ENCODE measurements at places on chromosomes 4 and X.

DNA sequence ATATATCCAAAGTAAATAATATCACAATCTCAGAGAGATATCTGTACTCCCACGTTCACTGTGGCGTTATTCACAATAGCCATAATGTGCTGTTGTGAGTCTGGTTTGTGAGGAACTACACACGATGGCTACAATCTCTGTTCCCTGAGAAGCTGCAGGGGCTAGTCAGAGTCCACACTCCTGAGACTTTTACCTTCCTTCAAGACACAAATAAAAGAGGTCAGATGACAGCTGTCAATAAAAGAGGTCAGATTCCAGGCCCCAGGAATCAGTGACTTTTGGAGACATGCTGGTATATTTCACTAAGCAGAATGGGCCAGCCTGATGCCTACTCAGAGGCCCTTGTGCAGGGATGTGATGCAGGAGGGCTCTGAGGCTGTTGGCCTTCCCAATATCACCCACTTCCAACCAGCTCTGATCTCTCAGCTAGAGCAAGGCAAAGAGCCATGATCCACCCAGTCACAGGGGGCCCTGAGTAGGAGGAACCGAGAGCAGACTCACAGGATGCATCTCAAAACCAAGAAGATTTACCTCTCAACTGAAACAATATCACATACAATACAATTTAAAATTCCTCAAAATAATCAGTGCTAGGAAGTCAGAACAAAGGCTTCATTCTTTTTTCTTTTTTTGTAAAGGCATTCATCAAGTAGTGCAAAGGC lies 13.8 kb downstream of the FRYL start:
- DNase-seq = no peak

GRCh38 chr4:5988086-5988845 lies 30.0 kb downstream of the C4orf50 start:
- DNase-seq = no peak

DNA sequence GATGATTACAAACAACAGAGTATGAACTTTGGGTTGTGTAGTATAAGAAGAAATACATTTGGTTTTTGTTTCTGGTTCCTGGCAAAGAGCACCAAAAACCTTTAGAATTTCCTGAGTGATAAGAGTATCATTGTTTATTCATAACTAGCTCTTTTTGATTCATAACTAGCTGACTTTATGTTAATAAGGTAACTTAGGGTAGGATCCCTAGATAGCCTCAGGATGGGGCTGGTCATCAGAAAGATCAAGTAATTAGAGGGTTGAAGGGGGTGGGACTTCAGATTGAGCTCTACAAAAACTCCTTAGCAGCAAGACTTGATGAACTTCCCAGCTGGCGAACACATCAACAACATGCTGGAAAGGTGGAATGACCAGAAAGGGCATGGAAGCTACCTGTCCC lies 166.5 kb downstream of the SCFD2 start:
- peak; percentile 13 for DNase-seq

DNA sequence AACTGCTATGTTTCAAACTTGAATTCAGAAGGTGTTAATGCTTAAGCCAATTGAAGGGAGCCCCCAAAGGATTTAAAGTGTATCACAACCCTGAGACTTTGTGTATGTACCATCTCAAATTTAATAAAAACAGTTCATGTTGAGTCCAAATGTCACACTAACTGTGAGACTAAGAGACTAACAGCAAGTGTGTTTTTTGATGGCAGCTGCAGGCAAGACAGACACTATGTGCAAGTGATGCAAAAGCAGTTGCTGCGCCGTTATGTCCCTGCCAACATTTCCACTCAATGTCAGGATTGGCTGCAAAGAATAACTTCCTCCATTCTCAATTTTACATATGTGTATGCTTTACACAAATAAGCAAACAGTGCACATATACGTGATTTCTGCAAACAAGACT lies 594.6 kb downstream of the IL15 start:
- DNase-seq = no peak

GRCh38 chrX:145953628-145954027 lies 136.0 kb downstream of the SLITRK2 start:
- no peak for DNase-seq

- no peak for DNase-seq
These were observed 32.6 kb downstream of the GAK start for GRCh38 chr4:899556-899906.

GRCh38 chr4:52102587-52102986 lies 51.5 kb downstream of the SPATA18 start:
- peak; percentile 35 for DNase-seq

DNA sequence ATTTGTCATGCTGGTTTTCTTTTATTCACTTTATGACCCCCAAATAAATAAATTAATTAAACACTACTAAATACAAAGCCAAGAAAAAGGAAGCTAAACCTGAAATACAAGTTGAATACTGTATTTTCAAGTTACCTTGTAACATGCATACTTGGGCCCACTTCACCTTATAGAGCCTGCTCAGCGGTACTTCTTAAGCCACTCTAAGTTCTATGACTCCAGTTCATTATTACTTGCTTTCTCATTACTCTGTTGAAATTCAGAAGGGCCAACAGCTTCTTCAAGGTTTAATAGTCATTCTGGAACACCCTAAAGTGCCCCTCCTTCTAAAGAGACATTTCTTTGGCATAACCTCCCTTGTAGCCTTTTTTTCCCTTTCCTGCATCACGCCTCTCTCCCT lies 844.5 kb downstream of the RPA4 start:
- no peak for DNase-seq

DNA sequence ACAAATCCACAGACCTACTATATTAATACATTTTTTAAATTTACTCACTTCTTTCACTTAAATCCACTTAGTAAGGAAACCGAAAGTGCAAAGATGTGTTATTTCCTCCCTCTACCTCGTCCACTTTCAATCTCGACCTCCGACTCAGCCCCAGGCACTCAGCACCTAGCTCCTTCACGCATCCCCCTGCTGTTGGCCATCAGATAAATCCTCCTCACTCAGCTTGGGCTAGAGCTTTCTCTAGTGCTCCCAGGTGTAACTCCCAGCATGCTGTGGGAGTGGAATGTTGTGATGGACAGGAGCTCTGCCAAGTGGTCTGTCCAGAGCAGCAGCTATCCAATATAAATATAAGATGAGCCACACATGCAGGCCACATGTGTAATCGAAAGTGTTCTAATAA lies 26.7 kb upstream of the TEC start:
- no peak for DNase-seq

- DNase-seq = no peak
These were observed 104.2 kb downstream of the ANK2 start for GRCh38 chr4:113153529-113154101.

DNA sequence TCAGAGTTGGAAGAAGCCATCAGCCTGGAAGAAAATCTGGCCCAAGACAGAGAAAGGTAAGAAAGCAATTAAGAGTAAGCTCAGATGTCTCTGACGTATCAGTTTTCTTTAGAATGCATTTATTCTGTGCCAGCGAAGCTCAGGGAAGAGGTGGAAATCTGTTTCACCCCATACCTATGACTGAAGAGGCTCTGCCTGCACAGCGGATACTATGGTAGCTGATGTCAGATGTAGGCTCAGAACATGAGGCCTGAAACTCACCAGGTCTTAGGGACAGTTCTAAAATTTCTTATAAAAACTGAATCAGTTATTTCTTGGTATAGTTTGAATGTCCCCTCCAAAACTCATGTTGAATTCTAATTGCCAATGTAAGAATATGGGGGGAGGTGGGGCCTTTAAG lies 30.9 kb downstream of the VEGFC start:
- DNase-seq = no peak

- DNase-seq = peak; percentile 67
These were observed 4.9 kb upstream of the PPEF1 start for GRCh38 chrX:18702362-18703195.

DNA sequence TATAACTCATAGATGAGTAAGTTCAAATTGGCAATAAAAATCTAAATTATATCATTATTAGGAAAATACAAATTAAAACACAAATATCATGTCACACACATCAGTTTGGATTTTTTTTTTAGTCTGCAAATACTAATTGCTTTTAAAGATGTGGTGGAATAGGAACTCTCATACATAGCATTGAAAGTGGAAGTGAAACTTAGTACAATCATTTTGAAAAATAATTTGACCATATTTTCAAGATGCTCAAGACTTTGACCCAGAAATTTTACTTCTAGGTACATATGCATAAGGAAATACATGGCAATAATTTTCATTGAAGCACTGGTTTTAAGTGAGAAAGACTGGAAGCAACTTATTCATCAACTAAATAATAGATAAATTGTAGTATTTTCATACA lies 147.5 kb upstream of the SMIM31 start:
- no peak for DNase-seq

GRCh38 chr4:127936974-127937373 lies 28.0 kb downstream of the MFSD8 start:
- no peak for DNase-seq

- peak; percentile 71 for DNase-seq
These were observed 220.3 kb upstream of the CXCL13 start for GRCh38 chr4:77385124-77385969.

- DNase-seq = no peak
These were observed 633.3 kb downstream of the ANKRD50 start for GRCh38 chr4:124079174-124079780.

GRCh38 chr4:38818441-38818976 lies 13.9 kb upstream of the TLR1 start:
- DNase-seq = no peak

- no peak for DNase-seq
These were observed 4.7 kb upstream of the PCDH18 start for GRCh38 chr4:137536789-137537561.

DNA sequence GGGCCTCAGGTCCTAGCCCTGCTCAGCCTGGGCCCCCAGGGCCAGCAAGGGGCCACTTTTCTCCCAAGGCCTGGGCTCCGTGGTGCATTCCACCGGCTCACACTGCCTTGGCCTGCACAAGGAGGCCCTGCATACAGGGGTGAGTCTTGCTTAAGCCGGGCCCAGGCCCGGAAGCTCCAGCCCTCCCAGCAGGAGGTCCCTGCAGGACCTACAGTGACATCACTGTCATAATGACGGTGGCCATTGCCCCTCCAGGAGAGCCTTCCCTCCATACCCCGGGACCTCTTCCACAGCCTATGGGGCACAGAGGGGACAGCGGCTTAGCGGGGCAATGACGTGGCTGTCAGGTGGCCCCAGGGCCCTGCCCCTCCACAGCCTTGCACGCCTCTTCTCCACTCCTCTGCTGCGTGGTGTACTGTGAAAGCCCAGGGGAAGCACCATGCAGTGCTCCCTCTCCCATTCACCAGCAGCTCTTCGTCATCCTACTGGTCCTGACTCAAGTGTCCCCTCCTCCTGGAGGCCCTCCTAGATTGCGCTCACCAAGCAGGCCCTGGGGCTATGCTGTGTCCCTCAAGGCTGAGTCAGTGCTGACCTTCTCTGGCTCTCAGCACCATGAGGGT lies 32.3 kb upstream of the AFAP1 start:
- DNase-seq = no peak

DNA sequence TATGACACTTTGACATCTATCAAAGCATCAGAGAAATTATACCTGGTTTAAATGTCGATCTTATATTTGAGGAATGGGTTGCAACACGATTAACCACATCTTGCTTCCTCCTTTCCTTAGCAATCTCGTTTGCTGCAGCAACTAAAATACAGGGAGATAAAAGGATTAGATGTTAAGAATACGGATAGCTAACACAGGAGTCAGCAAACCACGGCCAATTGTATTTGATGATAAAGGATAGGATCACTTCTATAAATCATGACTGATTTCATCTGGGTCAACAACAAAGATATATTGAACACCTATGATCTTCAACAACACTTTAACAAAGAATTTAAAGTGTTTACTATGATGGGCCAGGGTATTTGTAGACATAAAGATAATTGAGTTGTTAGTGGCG lies 5.0 kb downstream of the MAP7D3 start:
- no peak for DNase-seq

DNA sequence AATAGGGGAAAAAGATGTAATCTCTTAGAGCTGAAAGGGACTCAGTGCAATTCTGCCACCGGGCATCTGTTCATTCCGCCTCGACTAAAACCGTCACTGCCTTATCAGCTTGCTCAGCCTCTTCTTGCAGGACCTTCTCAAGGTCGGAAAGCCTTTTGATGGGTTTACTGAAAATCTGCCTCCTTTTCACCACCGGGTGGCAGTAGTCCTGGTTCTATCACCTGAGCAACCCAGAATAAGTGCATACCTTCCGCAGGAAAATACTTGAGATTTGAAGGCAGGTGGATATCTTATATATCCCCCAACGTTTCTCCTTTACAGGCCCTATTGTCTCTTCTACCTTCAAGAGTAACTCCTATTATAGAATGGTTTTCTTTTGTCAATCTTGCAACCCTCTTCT lies 103.4 kb upstream of the PAK3 start:
- no peak for DNase-seq

GRCh38 chrX:105211066-105211575 lies 9.4 kb downstream of the TEX13A start:
- no peak for DNase-seq

DNA sequence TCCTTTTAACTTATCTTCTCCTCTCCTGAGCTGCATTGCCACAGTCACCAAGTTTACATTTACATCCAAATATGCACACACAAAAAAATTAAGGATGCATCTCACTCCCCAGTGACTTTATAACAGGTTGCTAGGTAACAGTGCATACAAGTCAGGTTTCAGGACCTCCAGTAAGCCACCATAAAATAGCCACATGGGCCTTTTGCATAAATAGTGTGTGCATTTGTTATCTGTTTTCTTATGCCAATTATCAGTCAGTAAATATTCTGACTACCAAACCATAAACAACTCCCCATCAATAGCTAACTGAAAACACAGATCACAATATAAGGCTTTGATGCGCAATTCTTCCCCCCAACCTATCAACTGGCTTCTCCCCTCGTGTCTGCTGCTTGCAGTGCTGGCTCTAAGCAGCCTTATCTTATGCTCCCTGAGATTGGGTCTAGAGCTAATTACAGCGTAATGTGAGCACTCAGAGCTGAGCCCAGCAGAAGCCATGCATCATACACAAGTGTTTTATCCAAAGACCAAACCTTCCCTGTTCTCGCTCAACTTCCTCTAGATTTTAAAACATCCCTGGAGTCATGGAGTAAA lies 55.4 kb downstream of the ZNF827 start:
- no peak for DNase-seq

GRCh38 chr4:98482503-98482846 lies 175.9 kb downstream of the TSPAN5 start:
- no peak for DNase-seq

Measured in endothelial cell of umbilical vein (primary cell).